ENCODE measurements at places on chromosomes 3 and 15. TPM values are rescaled to one million over a fixed set of nuclear protein-coding genes. Genes with fewer than 3 reads are reported as not detected.
A peak's percentile ranks its signal among the peaks of the same experiment; 100 is the strongest.

DNA sequence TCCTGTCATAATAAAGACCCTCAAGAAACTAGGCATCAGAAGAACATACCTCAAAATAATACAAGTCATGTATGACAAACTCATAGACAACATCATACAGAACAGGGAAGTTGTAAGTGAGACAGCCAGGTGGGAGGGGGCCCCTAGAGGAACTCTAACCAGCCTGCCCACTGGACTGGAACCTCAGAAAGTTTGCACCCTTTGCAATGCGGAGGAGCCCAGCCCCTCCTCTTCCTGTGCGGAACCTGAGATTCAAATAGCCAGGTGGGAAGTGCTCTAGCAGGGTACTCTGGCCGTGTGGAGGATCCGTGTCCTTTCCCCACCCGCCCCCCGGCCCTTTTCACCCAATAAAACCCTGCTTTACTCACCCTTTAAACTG, 387.0 kb upstream of the CBLB start:
- H3K36me3 ChIP-seq, result no peaks in the 10 kb centered on the region
- H3K27me3 ChIP-seq, result no peaks in the 10 kb centered on the region
- no peak overlapping the region for H3K27ac ChIP-seq
- H3K4me1 ChIP-seq, result no peaks in the 10 kb centered on the region
- no peak overlapping the region for H3K4me3 ChIP-seq

GRCh38 chr15:46946953-46947352, 770.4 kb upstream of the SEMA6D start:
- H3K4me1 ChIP-seq, result no peaks in the 10 kb centered on the region
- no peak for DNase-seq
- no peak overlapping the region for H3K4me3 ChIP-seq
- H3K27me3 ChIP-seq, result no peaks in the 10 kb centered on the region
- H3K36me3 ChIP-seq, result no peaks in the 10 kb centered on the region

DNA sequence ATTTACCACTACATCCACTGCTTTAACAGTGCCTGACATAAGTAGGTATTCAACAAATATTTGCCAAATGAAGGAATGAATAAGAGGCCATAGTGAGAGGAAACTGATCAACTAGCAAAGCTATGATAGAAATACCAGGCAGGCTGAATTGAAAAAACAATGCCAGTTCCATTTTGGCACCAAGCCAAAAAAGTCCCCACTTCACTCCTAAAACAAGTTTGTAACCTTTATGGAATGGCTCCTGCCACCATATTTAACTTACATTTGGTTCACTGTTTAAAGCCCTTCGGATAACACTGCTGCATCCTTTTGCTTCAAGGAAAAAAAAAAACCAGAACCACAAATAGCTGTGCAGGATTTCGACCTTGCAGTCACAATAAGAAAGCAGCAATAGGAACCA, 166.1 kb downstream of the FRMD5 start:
- peaks cover 14% of the 10 kb centered on the region for H3K4me1 ChIP-seq
- H3K4me3 ChIP-seq, result no peak overlapping the region
- no peaks in the 10 kb centered on the region for H3K36me3 ChIP-seq
- H3K27me3 ChIP-seq, result no peaks in the 10 kb centered on the region

DNA sequence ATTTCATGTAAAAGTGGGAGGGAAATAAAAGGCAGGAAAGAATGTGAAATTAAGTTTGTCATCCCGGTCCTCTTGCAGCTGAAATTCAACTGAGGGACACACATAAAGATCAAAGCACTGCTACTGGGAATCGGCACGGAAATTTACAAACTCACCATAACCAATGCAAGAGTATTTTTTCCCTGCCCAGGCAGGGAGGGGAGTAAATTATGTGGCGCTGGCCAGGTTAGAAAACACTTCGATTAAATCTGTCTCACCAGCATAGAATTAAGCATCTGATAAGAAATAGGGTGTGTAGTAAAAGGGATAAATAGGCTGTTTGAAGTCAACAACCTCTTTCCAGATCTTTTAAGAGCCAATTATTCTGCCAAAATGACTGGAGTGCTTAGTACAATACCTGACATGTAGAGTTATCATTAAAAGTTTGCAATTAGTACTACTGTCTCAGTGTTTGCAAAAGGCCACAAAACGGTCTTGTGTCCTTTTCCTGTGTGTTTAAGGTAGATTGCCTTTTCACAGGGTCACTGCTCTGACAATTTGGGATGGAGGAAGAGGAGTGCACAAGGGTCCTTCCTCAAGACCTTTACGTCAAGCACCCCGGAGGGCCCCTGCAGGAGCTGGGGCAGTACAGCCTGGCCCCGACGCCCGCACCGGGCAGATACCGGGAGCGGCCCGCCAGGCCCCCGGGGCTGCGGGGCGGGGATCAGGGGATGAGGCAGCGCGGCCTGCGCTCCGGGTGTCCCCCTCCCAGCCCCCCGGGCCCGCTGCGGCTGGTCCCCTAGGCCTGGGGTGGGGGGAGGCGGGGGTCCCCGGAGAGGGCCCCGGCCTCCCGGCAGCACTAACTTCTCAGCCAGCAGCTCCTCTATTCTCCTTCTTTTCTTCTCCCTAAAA, 651 bp downstream of the UBA3 start:
- H3K4me1 ChIP-seq, result peaks cover 49% of the 10 kb centered on the region
- H3K27ac ChIP-seq, result no peak overlapping the region
- H3K27me3 ChIP-seq, result no peaks in the 10 kb centered on the region
- peak; percentile 18 for DNase-seq

DNA sequence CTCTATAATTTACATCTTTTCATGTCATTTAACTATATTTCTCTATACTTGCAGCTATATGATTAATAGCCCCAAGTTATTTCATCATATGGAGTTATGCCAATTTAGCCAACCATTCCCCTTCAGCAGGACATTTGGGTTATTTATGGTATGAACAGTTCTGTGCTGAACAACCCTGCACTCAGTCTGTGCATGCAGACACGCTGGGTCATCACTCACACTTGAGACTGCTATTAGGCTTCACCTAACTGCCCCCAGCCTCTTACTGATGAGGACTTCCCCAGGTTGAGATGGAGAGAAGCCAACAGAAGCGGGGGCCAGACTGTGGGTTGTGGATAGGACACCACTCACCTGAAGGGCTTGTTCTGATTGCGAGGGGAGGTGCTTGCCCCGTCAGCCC, 7.3 kb downstream of the TADA3 start:
- H3K36me3 ChIP-seq, result peaks cover 44% of the 10 kb centered on the region
- H3K27ac ChIP-seq, result no peak overlapping the region
- no peaks in the 10 kb centered on the region for H3K4me1 ChIP-seq
- no peak for DNase-seq
- H3K27me3 ChIP-seq, result no peaks in the 10 kb centered on the region
- no peak overlapping the region for H3K4me3 ChIP-seq

DNA sequence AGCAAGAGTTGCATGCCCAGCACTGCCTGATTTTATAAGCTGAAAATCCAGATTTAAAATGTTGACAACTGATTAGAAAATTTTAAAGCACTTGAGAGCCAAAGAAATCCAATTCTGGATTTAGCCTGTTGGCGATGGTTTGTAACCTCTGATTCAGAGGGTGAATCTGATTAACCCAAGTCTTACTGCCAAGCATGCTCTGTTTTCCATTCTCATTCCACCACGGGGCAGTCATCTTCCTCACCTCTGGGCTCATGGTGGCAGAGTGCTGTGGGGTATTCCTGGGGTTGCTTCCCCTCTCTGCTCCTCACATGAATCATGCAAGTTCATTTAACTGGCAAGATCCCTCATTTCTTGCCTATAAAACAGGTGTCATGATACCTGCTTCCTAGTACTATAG, 342.2 kb downstream of the EPHB1 start:
- no peaks in the 10 kb centered on the region for H3K4me1 ChIP-seq
- DNase-seq, result no peak
- no peak overlapping the region for H3K27ac ChIP-seq
- no peaks in the 10 kb centered on the region for H3K36me3 ChIP-seq

DNA sequence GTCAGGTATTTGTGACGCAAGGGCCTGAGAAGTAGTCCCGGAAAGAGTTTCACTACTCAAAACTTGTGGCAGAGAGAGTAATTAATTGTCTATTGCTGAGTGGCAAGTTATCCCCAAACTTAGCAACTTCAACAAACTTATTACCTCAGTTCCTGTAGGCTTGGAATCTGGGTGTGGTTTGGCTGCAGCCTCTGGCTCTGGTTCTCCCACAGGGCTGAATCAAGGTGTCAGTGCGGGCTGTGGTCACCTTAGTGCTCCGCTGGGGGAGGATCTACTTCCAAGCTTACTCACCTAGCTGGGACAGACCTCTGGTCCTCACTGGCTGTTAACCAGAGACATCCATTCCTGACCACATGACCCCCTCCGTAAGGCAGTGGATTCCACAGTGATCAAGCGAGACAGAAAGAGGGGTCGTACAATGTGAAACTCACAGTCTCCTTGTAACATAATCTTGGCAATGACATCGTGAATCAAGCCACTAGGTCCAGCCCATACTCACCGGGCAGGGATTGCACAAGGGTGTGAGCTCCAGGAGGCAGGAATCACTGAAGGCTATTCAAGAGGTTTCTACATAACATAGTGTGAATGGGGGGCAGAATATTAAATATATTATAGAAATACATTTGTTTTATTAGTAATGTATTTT, 138.3 kb downstream of the RYR3 start:
- no peak overlapping the region for H3K27ac ChIP-seq
- no peaks in the 10 kb centered on the region for H3K27me3 ChIP-seq
- no peak for DNase-seq
- H3K36me3 ChIP-seq, result no peaks in the 10 kb centered on the region
- no peak overlapping the region for H3K4me3 ChIP-seq

DNA sequence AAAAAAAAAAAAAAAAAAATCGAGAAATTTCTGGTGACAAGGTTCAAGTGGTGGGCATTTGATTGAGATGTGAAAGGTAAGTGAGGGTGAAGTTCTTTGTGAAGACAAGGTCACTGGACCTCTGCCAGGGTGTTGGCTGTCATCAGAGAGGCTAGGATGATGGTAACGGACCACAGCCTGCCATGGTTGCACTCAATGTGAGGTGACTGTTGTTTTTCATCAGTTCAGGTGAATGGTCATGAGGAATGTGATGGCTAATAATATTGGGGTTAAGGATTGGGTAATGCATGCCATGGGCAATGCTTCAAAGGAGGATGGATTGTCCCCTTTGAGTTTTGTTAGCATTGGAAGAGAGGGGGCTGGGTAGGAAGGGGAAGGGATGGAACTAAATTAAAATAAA, 4.3 kb upstream of the ALPK3 start:
- H3K27me3 ChIP-seq, result no peaks in the 10 kb centered on the region
- peaks cover 15% of the 10 kb centered on the region for H3K4me1 ChIP-seq
- no peak overlapping the region for H3K27ac ChIP-seq
- peak; percentile 49 for DNase-seq
- H3K4me3 ChIP-seq, result no peak overlapping the region

DNA sequence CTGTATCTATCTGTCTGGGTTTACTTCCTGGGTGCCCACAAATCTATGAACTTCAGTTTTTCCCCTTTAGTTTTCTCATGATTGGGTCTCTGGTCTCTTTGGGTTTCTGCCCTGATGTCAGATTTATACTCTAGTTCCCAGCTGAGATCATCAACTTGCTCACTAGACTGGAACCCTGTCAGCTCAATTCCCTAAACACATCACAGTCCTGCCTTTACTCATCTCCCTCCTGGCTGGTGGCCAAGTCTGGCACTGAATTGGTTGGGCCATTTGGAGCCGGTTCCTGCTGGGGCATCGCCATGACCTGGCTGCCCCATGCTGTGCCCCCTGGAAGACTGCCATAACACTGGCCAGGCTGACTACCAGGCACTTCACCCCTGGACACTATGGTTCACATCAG, 345.3 kb downstream of the CHST2 start:
- no peaks in the 10 kb centered on the region for H3K4me1 ChIP-seq
- H3K27ac ChIP-seq, result no peak overlapping the region
- no peaks in the 10 kb centered on the region for H3K36me3 ChIP-seq
- no peaks in the 10 kb centered on the region for H3K27me3 ChIP-seq
- peak; percentile 15 for DNase-seq
- H3K4me3 ChIP-seq, result no peak overlapping the region

DNA sequence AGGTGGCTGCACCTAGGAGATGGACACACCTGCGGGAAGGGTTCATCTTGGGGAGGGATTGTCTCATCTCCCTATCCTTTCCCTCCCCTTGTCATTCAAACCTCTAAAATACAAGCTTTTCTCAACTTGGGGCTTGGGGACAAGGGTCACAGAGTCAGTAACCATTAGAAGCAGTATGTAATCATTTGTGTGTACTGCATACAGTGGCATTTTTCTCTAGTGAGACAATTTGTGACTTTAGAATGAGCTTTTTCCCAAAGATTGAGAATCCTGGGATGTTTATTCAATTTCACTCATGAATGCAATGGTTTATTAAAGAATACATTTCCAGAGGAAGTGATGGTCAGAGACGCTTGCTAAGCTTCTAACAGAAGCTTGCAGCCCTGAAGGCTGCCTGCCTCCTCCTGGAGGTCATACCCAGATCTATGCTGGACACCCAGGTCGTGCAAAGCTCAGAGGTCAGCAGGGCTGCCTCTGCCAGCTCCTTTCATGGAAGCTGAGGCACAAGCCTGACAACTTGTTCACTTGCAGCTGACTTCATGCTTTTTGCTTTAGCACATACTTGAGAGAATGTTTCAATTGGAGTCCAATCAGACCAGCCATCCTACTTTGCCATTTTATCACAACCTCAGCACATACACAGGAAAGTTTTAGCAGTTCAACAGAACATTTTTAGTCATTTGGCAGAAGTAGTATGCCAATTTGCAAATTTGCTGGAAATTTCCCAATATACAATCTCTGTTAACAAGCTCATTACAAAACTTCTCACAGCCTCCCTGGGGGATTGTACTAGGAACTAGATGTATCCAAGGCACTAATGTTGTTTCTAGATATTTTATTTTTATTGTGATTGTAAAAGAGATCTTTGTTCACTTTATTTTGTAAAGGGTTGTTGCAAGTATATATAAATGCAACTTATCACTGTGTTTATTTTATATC, 25.6 kb upstream of the ALDH1L1 start:
- no peak overlapping the region for H3K4me3 ChIP-seq
- H3K4me1 ChIP-seq, result no peaks in the 10 kb centered on the region
- no peak overlapping the region for H3K27ac ChIP-seq
- no peak for DNase-seq

GRCh38 chr3:13142552-13143380, 69.5 kb upstream of the IQSEC1 start:
- no peak overlapping the region for H3K4me3 ChIP-seq
- DNase-seq, result no peak
- no peak overlapping the region for H3K27ac ChIP-seq
- H3K27me3 ChIP-seq, result no peaks in the 10 kb centered on the region
- no peaks in the 10 kb centered on the region for H3K4me1 ChIP-seq
- H3K36me3 ChIP-seq, result no peaks in the 10 kb centered on the region

DNA sequence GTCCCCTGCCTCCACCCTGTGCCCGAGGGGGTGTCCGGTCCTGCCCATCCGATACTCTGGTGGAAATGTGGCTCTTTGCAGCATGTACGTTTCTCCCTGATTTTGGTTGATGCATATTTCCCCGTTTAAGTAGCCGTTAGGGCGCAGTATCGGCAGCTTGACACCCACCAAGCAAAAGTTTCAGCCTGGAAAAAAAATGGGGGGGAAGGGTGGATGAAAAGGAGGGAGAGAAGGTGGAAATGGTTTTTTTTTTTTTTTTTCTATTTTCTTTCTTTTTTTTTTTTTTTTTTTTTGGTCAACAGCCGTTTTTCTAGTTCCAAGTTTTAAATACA, 1.3 kb downstream of the RAP2B start:
- no peaks in the 10 kb centered on the region for H3K36me3 ChIP-seq
- DNase-seq, result no peak
- H3K27ac ChIP-seq, result no peak overlapping the region
- peak overlapping the region; percentile 68 for H3K4me3 ChIP-seq

GRCh38 chr3:177936721-177937120, 599.5 kb upstream of the KCNMB2 start:
- H3K27ac ChIP-seq, result no peak overlapping the region
- no peaks in the 10 kb centered on the region for H3K36me3 ChIP-seq
- no peak overlapping the region for H3K4me3 ChIP-seq
- H3K4me1 ChIP-seq, result peaks cover 26% of the 10 kb centered on the region
- no peak for DNase-seq

PLA2G4D gene
- total RNA-seq, result not detected

DLL4 gene
- total RNA-seq, result 10.5 TPM

TM4SF1 gene
- total RNA-seq, result 32.4 TPM

CPN2 gene
- not detected for total RNA-seq

TIPIN gene
- total RNA-seq, result 6.2 TPM

All from thyroid gland (tissue), 4 donors.